Stimulated activated CD4-positive, alpha-beta T cell treated with anti-CD3 and anti-CD28 coated beads, Interleukin-1b, Interleukin-23, amount 100 ng/mL, for 1 hour (primary cell): ENCODE measurements at places on chromosomes 6 and 20.

GRCh38 chr20:12173347-12174012 lies 255.8 kb downstream of the BTBD3 start:
- no peak for DNase-seq

DNA sequence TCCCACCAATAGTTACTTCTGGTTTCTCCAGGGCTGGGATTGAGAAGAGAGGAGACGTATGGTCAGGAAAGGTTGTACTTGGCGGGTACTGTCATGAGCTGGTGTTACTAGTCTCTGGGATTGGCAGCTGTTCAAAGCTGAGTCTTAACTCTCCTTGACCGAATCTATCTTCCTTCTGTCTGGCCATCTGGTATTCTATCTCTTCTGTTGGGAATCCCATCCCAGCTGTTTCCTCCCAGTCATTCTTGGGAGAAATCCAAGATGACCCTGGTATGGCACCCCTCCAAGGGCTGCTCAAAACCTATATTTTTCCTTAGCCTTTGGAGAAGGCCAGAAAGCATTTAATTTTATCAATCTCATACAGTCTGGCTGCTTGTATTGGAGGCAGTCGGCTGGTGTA lies 287.0 kb upstream of the CHD6 start:
- DNase-seq, result no peak

- DNase-seq, result no peak
Observed at GRCh38 chr6:132865364-132865763, 51.0 kb downstream of the RPS12 start.

GRCh38 chr6:45584127-45584526 lies 206.4 kb upstream of the SUPT3H start:
- no peak for DNase-seq

DNA sequence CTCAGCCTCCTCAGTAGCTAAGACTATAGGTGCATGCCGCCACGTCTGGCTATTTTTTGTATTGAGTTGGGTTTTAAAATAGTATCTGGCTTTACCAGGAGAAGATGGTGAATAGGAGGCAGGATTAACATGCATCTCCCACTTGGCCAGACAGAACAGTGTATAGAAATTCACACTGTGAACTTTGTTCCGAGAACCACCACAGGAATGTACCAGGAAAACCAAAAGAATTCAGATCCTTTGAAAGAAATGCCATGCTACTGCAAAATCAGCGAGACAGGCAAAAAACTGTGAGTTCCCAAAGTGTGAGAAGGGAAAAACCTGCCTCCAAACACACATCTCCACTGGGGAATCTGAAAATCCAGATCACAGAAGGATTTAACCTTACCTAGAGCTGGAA lies 327.6 kb downstream of the NKAIN2 start:
- no peak for DNase-seq

- DNase-seq, result no peak
Observed at GRCh38 chr20:56350842-56351241, 7.9 kb upstream of the FAM210B start.

DNA sequence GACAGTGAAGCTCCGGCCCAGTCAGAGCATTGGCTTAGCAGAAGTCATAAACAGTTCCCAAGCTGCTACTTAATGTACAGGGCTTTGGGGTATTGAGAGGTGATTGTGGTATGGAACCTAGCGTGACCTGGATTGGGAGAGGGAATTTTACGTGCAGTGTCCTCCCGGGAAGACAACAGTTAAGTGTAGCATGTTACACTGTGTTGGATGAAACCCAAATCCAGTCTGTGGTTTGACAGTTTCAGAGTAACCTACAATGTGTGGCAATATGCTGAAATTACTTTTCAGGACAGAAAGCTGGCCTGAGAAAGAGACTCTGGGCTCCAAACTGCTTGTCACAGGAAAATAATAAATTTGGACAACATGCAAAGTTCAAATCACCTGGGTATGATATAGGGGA lies 28.1 kb upstream of the RALGAPA2 start:
- no peak for DNase-seq

- no peak for DNase-seq
Observed at GRCh38 chr20:48528346-48528745, 299.5 kb downstream of the PREX1 start.

DNA sequence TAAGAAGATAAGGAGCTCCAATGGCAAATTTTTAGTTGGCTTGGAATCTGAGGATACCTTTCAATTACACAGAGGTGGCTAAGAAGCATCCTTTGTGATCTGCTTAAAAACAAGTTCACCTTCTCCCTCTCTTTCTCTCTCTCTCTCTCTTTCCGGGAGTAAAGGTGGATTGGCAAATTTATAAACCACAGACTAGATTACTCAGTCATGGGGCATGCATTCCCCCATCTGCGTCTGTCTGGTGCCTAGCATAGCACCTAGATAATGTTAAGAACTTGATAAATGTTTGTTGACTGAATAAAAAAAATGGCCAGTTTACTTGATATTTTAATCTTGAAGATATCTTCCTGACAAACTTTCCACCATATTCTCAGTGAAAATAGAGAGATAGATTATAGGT lies 312.3 kb downstream of the CDC5L start:
- no peak for DNase-seq

DNA sequence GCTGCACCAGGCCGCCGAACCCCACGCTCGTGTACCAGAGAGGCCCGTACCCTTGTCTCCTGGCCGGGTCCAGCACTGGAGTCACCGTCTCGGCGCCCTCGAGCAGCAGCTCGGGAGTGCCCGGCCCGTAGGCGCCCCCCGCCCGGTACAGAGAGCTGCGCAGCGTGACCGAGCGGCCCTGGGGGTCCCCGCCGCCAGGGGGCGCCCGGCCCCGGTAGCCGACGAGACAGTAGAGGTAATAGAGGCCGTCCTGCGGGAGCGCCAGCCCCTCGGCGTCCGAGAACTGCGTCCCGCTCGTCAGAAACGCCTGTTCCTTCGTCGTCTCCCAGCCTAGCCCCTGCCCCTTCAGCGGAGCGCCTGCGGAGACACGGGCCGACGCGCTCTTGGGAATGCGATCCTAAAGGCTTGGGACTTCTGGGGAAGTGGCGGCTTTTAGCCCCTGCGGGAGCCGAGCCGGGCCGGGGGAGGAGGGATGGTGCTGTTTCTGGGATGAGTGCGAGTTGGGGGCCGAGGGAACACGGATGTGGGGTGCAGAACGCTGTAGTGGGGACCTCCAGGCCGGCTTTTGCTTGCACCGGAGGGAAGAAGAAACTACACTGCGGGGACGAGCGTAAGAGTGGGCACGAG lies 1.3 kb downstream of the LTB start:
- peak; percentile 87 for DNase-seq

DNA sequence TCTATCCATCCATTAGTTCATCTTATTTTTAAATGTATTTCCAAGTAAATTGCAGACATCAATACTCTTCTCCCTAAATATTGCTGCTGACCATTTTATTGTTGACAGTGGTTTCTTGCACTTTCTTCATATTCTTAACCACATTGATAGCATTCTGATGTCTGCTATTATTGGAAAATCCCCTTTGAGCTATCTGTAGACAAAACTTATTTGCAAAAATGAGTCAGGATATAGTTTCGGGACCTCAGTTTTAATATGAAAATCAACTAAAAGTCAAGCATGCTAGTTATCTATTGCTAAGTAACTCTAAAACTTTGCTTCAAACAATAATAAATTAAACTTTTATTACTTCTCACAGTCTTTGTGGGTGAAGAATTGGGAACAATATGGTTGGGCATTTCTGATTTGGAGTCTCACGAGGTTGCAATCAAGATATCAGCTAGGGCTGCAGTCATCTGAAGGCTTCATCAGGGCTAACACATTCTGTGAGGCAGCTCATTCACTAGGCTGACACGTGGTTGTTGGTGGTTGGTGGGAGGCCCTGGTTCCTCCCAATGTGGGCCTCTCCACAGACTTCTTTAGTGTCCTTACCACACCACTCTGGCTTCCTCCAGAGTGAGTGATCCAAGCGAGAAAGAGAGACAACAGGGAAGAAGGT lies 32.7 kb downstream of the CD109 start:
- DNase-seq, result no peak
